ENCODE measurements at places on chromosomes 5 and 9.

GRCh38 chr5:57900381-57900944, 417.9 kb upstream of the ACTBL2 start:
- DNase-seq, result no peak

DNA sequence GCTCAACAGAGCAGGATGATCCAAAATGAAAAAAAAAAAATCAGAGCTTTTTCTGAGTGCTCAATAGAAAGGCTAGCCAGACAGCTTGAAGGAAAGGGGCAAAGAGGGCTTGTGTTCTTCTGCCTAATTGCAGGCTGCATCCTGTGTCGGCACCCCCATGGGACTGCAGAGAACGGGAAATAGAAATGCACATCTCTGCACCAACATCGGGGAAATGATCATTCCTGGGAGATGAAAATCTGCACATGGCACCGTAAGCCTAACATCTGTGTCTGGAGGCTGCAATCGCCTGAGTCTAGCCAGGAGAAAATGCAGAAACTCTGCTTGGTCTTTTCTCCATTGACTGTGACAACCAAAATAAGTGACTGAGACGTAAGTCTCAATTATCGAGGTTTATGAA, 243.9 kb downstream of the ICE1 start:
- DNase-seq, result no peak

- DNase-seq, result peak; percentile 7
Observed at GRCh38 chr5:147098233-147098790, 136.5 kb upstream of the STK32A start.

DNA sequence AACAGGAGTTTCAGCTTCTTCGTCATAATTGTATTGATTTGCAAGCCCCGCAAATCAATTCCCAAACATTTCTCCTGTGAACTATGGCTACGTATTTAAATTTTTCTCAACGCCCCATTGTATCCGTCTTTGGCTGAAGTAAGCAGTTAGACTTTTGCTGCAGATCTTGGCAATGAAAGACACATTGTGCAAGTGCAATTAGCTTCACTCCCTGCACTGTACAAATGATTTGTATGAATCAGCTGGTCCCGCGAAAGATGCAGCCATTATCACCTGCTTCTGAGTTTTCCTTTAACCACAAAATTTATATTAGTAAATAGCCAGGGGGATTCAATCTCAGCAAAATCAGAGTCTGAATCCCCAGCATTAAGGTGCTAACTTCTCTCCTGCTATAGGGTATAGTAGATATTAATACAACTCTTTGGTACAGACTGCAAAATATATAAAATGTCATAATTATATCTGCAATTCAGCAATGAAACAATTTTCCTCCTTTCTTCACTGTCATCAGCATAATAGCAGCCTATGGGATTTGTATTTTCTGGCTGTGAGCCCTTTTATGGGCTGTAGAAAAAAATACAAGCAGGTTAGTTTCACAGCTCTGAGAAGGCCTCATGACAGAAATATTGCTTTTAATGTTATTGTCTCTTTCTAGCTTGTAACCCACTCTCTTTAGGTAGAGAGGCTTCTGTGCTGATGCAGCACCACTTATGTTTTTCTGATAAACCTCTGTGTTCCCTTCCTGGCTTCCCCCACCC, 68.4 kb upstream of the SMARCA2 start:
- no peak for DNase-seq

- DNase-seq, result peak; percentile 2
Observed at GRCh38 chr5:136132087-136132486, 558 bp upstream of the SMAD5 start.

GRCh38 chr9:19551124-19551929, 142.5 kb downstream of the ACER2 start:
- no peak for DNase-seq

DNA sequence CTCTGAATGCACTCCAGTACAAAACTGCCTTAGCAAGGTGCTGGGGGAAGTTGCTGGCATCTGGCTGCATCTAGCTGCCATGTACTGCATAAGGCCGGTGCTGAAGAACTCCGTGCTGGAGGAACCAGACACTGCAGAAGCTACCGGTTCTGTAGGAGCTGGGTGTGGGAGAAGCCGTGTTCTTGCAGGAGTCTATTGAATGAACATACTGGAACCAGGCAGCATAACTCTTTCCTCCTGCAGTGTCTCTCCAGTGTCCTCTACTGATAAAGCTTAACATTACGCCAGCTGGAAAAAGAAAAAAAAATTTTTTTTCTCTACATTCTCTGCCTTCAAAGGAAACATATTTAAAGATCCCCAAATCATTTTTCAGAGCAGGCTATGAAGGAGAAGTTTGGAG, 38.5 kb downstream of the VPS13A start:
- no peak for DNase-seq

GRCh38 chr5:38871790-38872551, 26.2 kb downstream of the OSMR start:
- no peak for DNase-seq

DNA sequence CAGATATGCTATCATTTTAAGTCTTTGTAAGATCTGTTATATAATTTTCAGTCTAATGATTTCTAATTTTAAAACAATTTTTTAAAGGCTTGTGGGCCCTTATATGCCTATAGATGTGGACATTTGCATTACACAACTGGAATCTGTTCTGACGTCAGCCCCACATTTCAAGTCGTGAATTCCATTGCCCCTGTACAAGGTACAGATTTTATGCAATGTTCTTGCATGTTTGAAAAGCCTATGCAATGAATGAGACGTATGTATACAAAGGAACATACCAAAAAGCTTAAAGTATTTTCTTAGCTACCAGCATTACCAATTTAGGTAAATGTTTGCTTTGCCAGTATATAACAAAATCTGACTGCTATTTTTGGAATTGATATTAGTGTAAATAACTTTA, 77.2 kb downstream of the ITGA1 start:
- DNase-seq, result no peak

GRCh38 chr5:142881784-142882126, 111.6 kb downstream of the ARHGAP26 start:
- no peak for DNase-seq

DNA sequence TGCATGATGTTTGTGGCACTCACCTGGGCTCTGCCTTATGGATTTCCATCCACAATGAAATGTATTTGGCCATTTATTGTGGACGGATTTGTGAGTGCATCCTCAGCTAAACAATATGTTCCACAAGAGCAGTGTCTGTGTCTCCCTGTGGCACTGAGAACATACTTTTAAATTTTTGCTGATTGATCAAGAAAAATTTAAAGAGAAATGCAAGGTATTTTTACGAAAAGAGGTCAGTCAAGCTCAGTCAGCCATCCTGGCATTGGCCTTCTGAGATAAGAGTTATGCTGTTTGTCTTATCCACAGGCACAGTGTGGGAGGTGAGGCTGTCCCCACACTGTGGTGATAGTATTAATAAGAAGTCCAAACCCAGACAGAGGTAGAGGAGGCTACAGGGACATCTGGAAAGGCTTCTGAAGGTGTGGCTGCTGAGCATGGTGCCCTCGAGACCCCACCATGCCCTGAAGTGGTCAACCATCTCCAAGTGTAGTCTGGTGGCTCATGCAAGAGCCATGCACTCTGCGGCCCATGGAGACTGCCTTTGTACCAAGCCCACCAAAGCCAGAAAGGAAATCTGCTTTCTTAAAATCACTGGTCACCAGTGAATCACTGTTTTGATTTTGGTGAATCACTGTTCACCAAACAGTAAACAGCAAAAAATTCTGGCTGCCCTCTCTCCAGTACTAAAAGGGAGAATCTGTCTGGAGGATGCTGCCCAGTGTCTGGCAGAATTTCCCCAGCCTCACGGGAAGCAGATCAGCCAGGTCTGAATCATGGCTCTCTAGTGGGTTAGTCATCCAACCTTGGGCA, 28.8 kb downstream of the SPOCK1 start:
- DNase-seq, result no peak

- DNase-seq, result no peak
Observed at GRCh38 chr5:111427762-111428161, 84.6 kb downstream of the STARD4 start.

DNA sequence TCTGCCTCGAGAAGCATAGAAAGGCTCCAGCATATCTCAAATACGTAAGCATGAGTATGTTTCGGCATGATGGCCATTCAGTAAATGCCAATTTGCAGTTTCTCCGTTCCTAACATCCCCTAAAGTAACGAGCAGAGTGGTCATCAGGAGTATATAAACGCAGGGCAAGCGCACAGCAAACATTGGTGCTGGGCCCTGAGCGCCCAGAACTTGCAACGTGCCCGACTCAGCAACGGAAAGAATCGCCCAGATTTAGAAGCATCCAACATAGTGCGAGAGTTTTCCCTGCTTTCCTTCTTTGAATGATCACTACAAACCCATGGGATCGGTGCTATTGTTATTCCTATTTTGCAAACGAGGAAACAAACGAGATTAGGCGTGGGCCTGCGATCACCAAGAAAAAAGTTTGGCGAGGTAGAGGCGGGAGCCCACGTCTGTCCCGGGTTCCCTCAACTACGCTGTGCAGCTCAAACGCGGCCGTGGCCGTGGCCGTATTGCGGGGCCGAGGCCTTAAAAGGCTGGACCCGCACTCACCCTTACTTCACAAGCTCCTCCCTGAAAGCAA, 505 bp downstream of the RPS14 start:
- no peak for DNase-seq

DNA sequence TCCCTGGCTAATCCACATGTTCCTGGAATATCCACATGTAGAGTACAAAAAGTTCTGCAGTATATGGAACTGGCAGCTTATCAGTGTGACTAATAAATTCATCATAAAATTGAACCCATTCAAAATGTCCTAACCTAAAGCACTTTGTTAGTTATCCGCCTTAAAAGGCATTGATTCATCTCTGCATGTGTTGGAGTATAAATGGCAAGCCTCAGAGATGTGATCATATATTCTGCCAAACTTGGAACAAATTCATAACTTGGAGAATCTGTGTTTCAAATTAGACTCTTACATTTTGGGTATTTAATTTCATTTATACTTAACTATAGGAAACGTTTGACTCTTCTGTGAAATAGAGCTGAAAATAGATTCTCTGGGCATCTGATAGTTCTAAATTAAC, 25.2 kb upstream of the NREP start:
- DNase-seq, result no peak

DNA sequence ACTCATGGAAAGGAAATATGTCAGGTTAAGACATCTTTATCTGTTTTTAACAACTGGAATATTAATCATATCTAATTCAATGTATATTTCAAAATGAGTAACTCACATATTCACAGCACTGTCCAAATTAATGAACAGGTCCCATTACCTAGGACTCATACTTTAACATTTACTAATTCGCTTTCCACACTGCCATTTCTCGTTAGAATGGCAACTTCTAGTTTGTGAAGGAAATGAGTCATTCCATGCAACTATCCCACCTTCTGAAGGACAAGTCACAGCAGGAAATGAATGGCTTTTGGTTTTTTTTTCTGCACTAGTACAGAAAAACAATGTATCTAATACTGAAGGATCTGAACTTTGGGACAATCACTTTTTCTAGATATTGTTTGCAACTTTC, 24.6 kb upstream of the IFNK start:
- DNase-seq, result no peak

DNA sequence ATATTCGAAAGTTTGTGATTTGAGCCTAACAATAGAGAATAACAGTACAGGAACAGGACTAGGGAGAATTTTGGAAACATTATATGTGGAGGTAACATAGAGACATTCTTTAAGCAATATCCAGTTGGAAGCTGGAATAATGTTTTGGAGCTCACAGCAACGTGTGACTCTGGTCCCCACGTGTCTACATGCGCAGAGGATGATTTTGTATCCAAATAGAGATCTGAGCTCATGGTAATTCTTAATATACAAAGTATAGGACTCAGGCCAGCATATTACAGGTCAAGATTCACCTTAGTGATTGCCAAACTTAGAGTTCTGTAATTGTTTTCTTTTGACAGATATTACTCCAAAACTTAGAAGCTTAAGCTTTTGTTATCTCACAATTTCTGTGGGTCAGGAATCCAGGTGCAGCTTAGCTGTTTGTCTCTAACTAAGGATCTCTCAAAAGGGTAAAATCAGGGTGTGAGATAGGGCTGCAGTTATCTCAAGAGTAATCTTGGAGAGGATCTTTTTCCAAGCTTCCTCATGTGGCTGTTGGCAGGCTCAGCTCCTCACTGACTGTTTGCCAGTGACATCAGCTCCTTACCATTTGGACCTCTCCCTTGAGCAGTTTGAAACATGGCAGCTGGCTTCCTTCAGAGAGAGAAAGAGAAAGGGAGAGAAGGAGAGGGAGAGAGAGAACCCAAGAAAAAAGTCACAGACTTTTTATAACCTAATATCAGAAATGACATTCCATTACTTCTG, 272.0 kb upstream of the ZNF462 start:
- no peak for DNase-seq

- DNase-seq, result no peak
Observed at GRCh38 chr5:104815212-104815611, 1252.6 kb upstream of the NUDT12 start.
